Endothelial cell of umbilical vein (primary cell): ENCODE measurements at places on chromosomes 12 and 14. TPM values are rescaled to one million over a fixed set of nuclear protein-coding genes. Genes with fewer than 3 reads are reported as not detected.

Gene SLC7A7
- 18.5 and 22.5 TPM in 2 replicates for total RNA-seq

Gene AKAP6
- total RNA-seq, result 0.49 and 0.88 TPM in 2 replicates

Gene CLEC4C
- not detected in 2 replicates for total RNA-seq

Gene RND1
- 4.0 and 4.4 TPM in 2 replicates for total RNA-seq

Gene SPIC
- total RNA-seq, result not detected in 2 replicates

Gene OR10G2
- total RNA-seq, result not detected in 2 replicates

Gene RHOJ
- total RNA-seq, result 177 and 191 TPM in 2 replicates

Gene CLEC1B
- total RNA-seq, result not detected in 2 replicates

Gene SIX1
- total RNA-seq, result 0.40 and 0.55 TPM in 2 replicates

Gene CACNA2D4
- 0.51 and 0.73 TPM in 2 replicates for total RNA-seq

Gene TSPAN9
- 55.1 and 66.8 TPM in 2 replicates for total RNA-seq

Gene BHLHE41
- 0.07 and 0.24 TPM in 2 replicates for total RNA-seq

Gene AGAP2
- total RNA-seq, result 0.05 and 0.24 TPM in 2 replicates

Gene CDK2
- total RNA-seq, result 63.6 and 69.8 TPM in 2 replicates

Gene B4GALNT3
- not detected in 2 replicates for total RNA-seq

Gene CABP1
- total RNA-seq, result 0.31 and 0.32 TPM in 2 replicates

Gene PPM1H
- total RNA-seq, result 4.9 and 7.2 TPM in 2 replicates

Gene BCAT1
- 267 and 296 TPM in 2 replicates for total RNA-seq
